ENCODE measurements at places on chromosomes 13 and 19. TPM values are rescaled to one million over a fixed set of nuclear protein-coding genes. Genes with fewer than 3 reads are reported as not detected.

DNA sequence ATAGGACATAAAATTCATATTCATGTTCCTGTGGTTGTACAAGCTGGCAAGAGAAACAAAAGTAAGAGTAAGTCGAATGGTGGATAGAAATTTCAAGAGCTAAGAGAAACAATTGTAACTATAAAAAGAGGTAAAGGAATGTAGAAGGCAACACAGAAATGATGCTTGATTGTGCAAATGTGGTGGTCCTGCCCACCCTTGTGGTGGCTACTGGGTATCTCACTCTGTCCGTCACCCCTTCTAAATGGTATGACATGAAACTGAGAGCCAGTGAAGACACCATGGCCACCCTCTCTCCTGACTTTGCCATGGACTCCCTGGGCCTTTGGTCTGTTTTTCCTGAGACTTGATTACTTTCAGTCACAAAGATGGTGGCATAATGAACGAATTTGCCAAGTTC lies 925.9 kb upstream of the SLITRK6 start:
- no peak overlapping the region for H3K27ac ChIP-seq
- H3K27me3 ChIP-seq, result no peaks in the 10 kb centered on the region
- no peak overlapping the region for H3K4me3 ChIP-seq
- H3K4me1 ChIP-seq, result no peaks in the 10 kb centered on the region
- DNase-seq, result no peak

DNA sequence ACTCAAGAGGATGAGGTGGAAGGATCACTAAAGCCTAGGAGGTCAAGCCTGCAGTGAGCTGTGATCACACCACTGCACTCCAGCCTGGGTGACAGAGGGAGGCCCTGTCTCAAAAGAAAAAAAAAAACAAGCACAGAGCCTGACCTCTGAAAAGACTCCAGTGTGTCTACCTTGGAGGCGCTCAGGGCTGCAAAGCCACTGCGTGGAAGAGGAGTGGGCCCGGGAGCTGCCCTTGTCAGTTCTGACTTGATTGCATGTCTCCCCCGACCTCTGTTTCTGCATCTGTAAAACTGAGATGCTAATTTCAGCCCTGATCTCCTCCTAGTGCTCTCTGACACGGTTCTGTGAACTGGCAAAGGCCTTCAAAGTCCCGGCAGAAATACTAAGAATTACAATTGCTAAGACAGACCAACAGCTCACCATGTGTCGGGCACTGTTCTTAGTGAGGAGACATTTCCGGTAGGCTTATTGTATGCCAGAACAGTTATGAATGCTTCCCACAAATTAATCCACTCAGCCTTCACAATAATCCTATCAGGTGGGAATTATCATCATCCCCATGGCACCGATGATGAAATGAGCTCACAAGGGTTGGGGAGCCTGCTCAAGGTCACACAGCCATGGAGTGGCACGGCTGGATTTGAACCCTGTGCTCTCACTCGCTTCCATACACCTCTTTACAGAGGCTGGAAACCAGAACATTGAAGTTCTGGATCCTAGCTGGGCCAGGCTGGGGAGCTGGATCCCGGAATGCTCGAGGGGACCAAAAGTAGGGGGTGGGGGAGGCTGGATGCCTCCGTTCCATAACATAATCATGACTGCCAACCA lies 3.5 kb downstream of the AKT2 start:
- DNase-seq, result peak; percentile 41
- H3K4me1 ChIP-seq, result peaks cover 84% of the 10 kb centered on the region
- no peak overlapping the region for H3K4me3 ChIP-seq
- H3K27me3 ChIP-seq, result no peaks in the 10 kb centered on the region

CEACAM16 gene
- total RNA-seq, result not detected

DNA sequence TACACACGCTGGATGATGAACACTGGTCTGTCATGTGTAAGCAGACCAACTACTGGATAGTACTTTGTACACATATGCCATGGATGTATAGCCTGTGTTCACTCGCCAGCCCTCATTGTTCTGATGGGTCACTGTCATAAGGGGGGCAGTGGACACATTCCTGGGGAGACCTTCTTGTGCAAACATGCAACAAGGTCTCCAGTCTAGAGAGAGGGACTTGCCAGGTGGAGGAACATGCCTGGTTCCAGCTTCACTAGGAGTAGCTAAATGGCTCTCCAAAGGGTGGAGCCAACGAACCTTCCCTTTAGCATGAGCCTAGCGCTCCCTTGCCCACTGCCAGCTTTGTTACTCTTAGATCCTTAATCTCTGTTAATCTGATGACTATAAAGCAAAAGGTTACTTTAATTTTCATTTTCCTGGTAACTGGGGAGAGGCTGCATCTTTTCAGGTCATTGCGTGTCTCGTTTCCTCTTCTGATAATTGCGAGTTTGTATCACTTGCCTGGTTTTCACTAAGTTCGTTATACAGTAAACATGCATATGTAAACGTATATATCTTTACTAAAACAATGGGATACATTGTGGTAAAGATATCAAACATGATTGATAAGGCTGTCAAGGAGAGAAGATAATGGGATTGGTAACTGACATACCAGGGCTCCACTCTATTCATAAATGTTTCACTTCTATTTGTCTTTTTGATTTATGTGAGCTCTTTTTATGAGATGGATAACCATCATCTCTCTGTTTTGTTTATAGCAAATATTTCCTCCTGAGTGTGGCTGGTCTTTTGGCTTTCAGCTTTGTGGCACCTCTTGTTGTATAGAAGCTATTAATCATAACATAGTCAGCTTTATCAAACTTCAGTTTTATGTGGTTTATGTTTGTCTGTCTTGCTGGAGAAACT lies 235.2 kb upstream of the SGCG start:
- no peak for DNase-seq
- no peak overlapping the region for H3K4me3 ChIP-seq
- no peaks in the 10 kb centered on the region for H3K36me3 ChIP-seq
- H3K27me3 ChIP-seq, result peaks cover 22% of the 10 kb centered on the region
- no peak overlapping the region for H3K27ac ChIP-seq
- H3K4me1 ChIP-seq, result no peaks in the 10 kb centered on the region

ZNF571 gene
- total RNA-seq, result 3.6 TPM

DNA sequence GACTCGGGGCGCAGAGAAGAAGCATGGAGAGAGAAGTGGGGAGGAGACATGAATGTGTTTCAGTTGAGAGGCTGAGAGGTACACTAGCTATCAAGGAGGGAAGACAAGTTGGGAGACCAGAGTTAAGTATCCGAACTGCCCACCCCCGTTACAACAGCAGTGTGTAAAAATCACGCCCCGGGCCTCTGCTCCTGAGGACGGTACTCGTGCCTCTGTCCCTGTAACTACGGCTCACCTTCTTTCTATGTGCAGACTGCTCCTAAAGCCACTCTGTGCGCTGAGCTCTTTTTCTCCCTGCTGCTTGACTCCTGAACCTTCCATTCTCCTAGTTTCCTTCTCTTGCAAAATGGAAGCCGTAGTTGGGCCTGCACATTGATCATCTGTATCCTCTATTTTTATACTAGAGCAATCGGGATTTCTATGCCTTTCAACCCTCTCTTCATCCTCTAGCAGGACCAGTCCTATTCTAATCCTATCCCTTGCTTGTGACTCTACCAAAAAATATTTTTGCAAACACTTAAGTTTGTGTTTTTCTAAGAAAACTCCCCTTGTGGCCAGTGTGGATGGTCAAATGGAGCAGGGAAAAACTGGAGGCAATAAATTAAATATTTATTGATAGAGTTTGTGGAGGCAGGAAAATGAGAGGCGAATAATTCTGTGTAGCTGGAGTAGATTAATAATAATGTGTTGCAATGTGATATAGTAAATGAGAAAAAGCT lies 569 bp downstream of the POLR1D start:
- H3K4me3 ChIP-seq, result peak overlapping the region; percentile 85
- H3K27me3 ChIP-seq, result no peaks in the 10 kb centered on the region
- H3K36me3 ChIP-seq, result no peaks in the 10 kb centered on the region
- H3K27ac ChIP-seq, result peak overlapping the region; percentile 91
- no peak for DNase-seq

DNA sequence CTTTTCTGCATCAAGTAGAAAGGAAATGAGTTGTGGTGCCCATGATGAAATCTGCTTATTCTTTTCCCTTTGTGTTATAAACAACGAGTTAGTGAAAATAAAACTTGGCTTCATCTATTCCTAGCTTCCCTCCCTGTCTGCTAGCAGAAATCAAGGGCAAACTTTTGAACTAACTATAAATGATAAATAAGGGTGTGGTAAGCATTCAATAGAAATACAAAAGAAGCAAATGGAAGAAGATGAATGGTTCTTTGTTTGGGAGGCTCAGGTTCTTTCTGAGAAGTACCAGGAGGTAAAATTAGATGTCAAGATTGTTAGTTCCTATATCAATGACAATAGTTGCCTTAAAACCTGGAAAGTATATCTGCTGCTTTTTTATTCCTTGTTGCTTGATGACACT lies 275.3 kb upstream of the PRR20A start:
- peaks cover 15% of the 10 kb centered on the region for H3K4me1 ChIP-seq
- DNase-seq, result no peak
- no peak overlapping the region for H3K4me3 ChIP-seq
- H3K36me3 ChIP-seq, result no peaks in the 10 kb centered on the region
- H3K27me3 ChIP-seq, result no peaks in the 10 kb centered on the region

GRCh38 chr13:99218969-99219368 lies 18.3 kb downstream of the UBAC2 start:
- H3K4me1 ChIP-seq, result peaks cover 27% of the 10 kb centered on the region
- no peak overlapping the region for H3K4me3 ChIP-seq
- peak overlapping the region; percentile 16 for H3K27ac ChIP-seq
- H3K36me3 ChIP-seq, result no peaks in the 10 kb centered on the region
- H3K27me3 ChIP-seq, result no peaks in the 10 kb centered on the region
- no peak for DNase-seq

STARD13 gene
- total RNA-seq, result 102 TPM

DNA sequence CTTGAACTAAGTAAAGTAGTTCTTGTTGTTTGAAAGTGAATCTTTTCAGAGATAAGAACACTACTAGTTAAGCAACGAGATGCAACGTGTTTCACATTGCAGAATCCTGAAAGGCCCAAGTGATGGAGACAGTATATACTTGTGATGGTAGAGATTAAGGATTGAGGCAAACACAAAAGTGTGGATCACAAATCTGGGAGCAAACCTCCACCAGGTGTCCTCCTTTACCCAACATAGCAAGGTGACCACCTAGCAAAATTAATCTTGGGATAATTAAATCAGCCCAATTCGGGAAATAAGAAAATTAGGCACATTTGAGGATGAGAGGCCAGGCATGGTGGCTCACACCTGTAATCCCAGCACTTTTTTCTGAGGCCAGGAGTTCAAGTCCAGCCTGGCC lies 563.9 kb downstream of the DACH1 start:
- no peaks in the 10 kb centered on the region for H3K36me3 ChIP-seq
- H3K4me1 ChIP-seq, result no peaks in the 10 kb centered on the region
- no peak overlapping the region for H3K4me3 ChIP-seq
- H3K27ac ChIP-seq, result no peak overlapping the region
- no peaks in the 10 kb centered on the region for H3K27me3 ChIP-seq
- no peak for DNase-seq

DKKL1 gene
- total RNA-seq, result 2.0 TPM

AKAP8L gene
- 145 TPM for total RNA-seq

ZNF83 gene
- 49.2 TPM for total RNA-seq

DNA sequence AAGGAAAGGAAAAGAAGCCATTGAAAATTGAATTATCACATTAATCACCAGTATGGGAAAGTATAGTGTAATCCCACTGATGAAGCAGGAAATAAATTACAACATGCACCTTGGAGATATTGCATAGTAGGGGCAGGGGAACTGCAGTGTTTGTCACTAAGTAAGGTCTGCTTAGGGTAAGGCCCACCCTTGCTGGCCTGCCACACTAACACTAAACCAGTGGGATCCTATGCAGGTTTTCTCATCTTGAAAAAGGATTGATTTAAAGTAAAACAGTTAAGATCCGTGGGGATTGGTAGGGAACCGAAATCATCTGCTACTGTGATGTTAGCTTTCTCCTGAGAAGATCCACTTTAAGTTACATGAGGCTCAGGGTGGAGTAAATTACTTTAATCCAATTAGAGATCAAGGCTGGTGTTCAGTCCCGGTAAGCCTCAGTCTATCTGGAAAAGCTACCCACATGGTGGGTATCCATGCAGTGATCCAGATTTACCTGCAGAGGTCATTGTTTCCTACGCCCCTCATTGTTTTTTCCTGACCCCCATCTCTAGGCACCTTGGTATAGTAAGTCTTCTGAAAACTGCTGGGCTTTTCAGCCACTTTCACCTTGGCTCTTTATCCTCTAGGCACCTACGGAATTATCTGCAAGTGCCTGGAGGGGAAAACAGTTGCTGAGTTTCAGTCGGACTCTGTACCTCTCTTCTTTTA lies 1014.9 kb upstream of the ATXN8OS start:
- DNase-seq, result no peak
- no peaks in the 10 kb centered on the region for H3K27me3 ChIP-seq
- no peak overlapping the region for H3K4me3 ChIP-seq
- H3K36me3 ChIP-seq, result no peaks in the 10 kb centered on the region
- H3K4me1 ChIP-seq, result no peaks in the 10 kb centered on the region

DNA sequence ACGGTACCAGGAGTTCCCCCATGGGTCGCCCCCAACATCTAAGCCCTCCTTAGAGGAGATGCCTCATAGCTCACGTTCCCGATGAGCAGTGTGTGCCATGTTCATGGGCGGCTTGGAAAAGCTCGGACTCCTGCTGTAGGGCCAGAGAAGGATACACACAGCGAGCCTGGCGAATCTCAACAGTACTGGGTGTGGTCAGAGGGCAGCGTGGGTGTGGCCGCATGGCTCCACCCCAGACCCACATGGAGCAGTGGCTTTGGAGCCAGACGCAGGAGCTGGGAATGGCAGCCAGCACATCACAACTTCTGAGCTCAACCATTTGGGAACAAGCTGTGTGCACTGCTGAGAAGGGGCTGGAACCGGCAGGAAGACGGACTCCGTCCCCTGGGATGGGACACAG lies 15.6 kb downstream of the CAPS start:
- no peak for DNase-seq
- peak overlapping the region; percentile 33 for H3K27ac ChIP-seq
- peaks cover 71% of the 10 kb centered on the region for H3K4me1 ChIP-seq
- H3K36me3 ChIP-seq, result peaks cover 75% of the 10 kb centered on the region

- H3K27me3 ChIP-seq, result no peaks in the 10 kb centered on the region
- peaks cover 68% of the 10 kb centered on the region for H3K4me1 ChIP-seq
- no peaks in the 10 kb centered on the region for H3K36me3 ChIP-seq
- peak; percentile 64 for DNase-seq
- no peak overlapping the region for H3K4me3 ChIP-seq
Measured at GRCh38 chr19:31331536-31331935, 17.7 kb downstream of the TSHZ3 start.

- no peak for DNase-seq
- no peak overlapping the region for H3K4me3 ChIP-seq
- H3K4me1 ChIP-seq, result no peaks in the 10 kb centered on the region
- no peaks in the 10 kb centered on the region for H3K27me3 ChIP-seq
- H3K27ac ChIP-seq, result no peak overlapping the region
- no peaks in the 10 kb centered on the region for H3K36me3 ChIP-seq
Measured at GRCh38 chr13:95406176-95406575, 104.9 kb upstream of the ABCC4 start.

DNA sequence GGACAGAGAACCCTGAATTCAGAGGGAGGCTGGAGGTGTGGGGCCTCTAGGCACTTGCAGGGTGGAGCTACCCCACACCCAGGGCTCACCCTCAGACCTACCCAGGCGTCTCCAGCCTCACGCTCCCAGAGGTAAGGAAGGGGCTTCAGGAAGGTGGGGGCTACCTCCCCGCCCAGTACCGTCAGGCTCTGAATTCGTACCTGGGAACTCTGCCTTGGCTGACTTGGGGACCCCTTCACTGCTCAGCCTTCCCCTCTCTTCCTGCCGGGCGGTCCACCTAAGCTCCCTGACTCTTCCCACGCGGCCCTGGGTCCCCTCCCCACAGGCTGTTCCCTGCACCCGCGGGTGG lies 28.5 kb upstream of the PARP4 start:
- H3K27me3 ChIP-seq, result peaks cover 14% of the 10 kb centered on the region
- no peaks in the 10 kb centered on the region for H3K36me3 ChIP-seq
- H3K27ac ChIP-seq, result no peak overlapping the region
- no peaks in the 10 kb centered on the region for H3K4me1 ChIP-seq

Measured in sigmoid colon (tissue), 7 donors.